Right forelimb (tissue), 1 donor: ENCODE measurements at places on chromosomes 4 and X.

GRCh38 chr4:73447671-73448070 is 11.7 kb downstream of the AFP start:
- no peak for DNase-seq

GRCh38 chr4:151808542-151808941 is 47.7 kb upstream of the GATB start:
- DNase-seq: no peak

- DNase-seq: no peak
Observed at GRCh38 chr4:140183270-140183669, 29.3 kb upstream of the MAML3 start.

- DNase-seq: no peak
Observed at GRCh38 chrX:118780911-118781310, 42.7 kb upstream of the ZCCHC12 start.

DNA sequence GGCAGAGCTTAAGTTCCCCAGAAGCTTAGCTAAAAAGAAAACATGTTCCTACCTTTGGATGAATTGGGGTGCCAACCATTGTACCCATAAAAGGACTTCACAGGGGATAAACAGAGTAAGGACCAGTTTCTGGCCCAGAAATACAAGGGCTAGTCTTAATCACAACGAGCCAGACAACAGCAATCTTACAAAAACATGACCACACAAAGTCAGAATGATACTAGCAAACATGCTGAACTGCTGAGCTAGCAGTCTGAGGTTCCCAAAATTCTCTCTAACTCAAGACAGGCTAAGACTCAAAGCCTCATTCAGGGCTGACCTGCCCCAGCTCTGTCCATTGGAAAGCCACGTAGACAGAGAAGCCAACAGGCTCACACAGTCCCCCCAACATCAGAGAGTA is 40.3 kb downstream of the ATP11C start:
- no peak for DNase-seq

DNA sequence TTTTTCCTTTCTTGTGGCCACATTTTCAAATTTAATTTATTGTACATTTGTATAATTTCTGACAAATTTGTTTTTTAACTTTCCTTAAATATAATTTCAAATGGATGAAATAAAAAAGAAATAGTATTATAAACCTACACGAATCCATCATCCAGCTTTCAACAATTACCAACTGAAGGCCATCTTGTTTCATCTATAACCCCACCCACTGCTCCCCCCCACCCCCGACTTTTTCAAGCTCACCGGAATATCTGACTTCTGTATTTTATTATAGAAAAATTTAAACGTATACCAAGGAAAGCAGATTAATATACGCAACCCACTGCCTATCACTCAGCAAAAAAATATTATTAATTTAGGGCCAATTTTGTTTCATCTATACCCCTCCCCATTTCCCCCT is 1.1 kb downstream of the MORF4L2 start:
- DNase-seq: no peak

- no peak for DNase-seq
Observed at GRCh38 chrX:70423936-70424675, 992 bp downstream of the GDPD2 start.

DNA sequence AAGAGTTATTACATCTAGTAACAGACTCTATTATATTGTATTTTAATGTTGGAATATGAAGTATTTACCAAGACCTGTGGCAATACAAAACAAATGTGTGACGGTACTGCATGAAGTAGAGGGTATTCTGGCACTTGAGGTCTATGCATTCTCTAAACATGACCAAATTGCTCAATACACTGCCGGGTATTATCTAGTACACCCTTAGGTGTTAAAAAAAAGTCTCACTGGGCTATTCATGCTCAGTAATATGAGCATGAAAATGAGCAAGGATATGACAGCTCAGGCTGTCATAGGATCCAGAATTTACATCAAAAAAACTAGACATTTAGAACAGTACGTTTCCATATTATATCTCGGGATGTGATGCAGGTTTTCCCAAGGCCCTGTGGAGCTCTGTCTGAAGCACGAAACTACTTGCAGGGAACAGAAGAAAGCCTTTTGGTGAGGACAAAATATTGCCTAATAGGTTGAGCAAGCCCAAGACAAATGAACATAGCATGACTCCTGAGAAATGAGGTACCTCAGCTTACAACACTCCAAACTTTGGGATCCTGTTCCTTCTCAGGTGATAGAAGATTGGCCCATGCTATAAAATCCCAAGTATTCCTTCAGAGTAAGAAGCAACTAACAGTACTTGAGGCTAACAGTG is 74.1 kb upstream of the MAOA start:
- DNase-seq: no peak

GRCh38 chr4:102400898-102401297 is 55.6 kb upstream of the SLC39A8 start:
- no peak for DNase-seq

GRCh38 chr4:28444886-28445496 is 1584.3 kb downstream of the STIM2 start:
- no peak for DNase-seq

DNA sequence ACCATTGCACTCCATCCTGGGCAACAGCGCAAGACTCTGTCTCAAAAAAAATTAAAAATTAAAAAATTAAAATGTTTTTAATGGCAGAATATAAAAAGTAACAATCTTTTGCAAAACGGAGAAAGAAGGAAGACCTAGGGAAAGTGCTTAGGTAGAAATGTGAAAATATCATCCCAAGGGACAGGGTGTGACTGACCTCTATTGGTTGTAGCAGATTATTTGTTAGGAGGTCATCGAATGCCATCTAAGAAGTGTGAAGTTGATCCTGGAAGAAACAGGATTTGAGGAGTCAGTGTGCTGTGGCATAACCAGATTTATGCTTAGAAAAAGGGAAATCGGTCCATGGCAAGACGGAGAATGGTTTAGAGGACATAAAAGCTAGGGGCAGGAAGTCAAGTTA is 18.1 kb upstream of the C4orf36 start:
- no peak for DNase-seq

- DNase-seq: no peak
Observed at GRCh38 chr4:80331693-80332092, 3.8 kb upstream of the CFAP299 start.

- peak; percentile 45 for DNase-seq
Observed at GRCh38 chrX:69555481-69556041, 51.4 kb downstream of the NALF2 start.

DNA sequence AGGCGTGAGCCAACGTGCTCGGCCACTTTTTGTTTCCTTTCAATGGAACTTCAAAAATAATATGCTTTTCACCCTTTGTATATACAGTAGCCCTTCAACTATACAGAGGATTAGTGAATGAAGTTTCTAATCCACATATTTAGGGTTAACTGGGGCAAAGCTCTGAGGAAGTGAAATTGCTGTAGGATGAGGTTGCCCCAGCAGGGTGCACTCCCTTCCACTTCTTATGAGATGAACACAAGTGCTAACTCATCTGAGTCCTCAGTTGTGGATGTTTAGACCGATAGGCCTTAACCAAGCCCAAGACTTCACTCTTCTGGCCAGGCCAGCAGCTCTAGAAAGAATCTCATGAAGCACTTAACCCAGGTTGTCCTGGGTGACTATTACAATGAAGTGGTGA is 29.1 kb upstream of the CT55 start:
- no peak for DNase-seq

GRCh38 chr4:17933126-17933525 is 88.4 kb downstream of the LCORL start:
- DNase-seq: no peak

DNA sequence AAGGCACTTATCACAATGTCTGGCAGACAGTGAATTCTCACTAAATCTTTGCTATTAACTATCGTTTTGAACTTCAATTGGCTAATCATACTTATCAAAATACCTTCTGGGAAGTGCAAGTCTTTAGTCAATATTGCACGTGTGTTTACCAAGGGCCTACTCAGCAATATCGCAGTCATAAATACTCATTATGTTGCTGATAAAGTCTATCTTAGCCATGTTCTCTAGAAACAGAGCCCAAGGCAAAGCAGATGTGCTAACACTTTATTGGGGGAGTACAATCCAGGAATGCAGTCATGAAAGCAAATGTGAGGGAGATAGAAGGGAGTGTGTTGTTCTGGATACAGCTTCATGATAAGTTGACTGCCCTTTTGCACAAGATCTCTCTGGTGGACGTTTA is 90.5 kb downstream of the FBXO8 start:
- no peak for DNase-seq

DNA sequence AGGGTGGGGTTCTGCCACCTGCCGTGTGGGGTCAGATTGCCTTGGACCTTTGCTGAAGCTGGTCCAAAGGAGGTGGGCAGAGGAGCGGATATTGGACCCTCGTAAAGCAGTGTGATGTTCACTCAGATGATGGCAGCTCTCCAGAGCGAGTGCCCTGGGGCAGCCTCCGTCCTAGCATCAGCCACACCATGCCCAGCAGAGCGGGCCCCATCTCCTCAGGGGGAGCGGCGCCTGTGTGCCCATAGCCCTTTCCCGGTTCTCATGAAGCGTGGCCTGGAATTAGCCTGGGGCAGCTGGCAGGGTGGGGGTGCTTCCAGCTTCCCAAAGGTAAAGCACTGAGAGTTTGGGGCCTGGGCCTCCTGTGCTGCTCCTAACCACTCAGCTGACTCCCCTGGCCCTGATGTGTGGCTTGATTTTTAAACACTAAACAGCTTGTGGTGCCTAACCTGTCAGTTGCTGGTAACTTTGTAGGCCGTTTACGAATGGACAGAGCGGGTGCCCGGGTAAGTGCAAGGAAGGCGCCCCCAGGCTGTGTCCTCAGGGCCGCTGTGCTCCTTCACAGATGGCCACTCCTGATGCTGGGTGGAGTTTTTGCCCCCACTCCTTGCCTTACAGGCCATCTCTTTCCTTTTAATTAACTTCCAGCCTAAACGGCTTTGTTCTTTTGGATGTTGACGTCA is 36.0 kb downstream of the NOP14 start:
- no peak for DNase-seq

- no peak for DNase-seq
Observed at GRCh38 chr4:37601531-37601930, 84.6 kb downstream of the RELL1 start.

DNA sequence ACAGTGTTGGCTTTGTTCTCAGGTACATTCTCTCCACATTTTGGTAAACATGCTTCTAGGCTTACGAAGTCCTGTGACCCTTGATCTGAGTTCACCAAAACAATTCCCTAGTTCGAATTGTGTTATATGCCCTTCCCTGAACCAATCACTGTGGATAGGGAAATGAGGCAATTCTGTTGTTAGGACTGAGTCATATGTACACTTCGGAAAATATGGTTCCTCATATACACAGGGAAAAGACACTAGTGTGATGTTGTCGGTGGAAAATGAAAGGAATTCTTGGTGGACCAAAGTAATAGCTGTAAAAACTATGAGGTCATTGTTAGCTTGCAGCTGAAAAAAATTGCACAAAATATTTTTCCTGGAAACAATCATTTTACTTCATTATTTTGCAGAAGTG is 46.6 kb upstream of the MAGEC2 start:
- no peak for DNase-seq

DNA sequence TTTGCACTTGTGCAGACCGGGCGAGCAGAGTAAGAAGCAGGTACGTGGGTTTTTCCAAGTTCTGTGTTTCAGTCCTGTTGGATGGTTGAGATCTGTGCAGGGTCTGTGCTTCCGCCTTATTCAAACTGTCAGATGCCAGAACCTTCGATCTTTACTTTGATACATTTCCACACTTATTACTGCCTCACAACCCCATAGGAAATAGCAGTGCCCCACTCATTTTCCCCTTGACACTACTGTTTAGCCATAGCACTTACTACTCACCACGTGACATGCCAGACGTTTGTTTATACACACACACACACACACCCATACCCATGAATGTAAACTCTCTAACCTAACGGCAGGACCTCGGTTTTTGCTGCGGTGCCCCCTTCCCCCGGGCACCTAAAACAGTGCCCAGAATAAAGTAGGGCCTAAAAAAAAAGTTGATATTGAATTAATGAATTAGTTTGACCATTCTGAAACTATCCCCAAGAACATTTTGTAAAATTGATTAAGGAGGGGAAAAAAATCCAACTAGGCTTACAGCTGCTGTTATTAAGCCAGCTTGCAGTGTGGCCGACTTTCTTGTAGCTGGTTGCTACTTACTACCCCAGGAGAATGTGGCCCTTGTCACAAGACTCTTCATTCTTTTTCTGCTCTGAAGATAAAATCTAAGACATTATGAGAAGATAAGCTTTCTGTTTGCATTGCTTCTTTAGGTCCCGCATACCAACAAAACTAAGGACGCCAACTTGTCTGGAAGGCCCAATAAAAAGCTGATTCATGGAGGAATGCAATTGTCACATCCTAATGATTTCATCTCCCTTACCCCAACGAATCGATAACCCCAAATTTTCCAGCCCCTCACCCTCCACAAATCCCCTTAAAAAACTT is 704 bp upstream of the SEPSECS start:
- DNase-seq: no peak

DNA sequence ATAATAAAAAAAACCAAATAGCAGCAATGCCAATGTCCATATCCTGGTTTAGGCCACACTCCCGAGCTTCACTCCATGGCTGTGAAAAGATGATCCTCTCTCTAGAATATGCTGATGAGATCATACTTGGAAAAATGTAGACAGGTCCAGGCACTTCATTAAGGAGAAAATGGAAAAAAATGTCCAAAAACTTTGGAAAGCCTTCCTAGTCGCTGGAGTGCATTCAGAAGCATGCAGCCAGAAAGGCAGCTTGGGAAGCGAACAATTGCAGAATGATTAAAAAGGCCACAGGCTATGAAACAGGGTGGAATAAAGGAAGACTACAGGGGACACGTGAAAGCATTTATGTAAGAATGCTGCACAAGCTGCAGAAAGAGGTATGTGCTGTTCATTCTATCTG is 165.6 kb upstream of the HCCS start:
- DNase-seq: peak; percentile 48

- no peak for DNase-seq
Observed at GRCh38 chr4:26509681-26510333, 19.5 kb upstream of the CCKAR start.

- no peak for DNase-seq
Observed at GRCh38 chr4:56728512-56728911, 47.4 kb upstream of the HOPX start.

DNA sequence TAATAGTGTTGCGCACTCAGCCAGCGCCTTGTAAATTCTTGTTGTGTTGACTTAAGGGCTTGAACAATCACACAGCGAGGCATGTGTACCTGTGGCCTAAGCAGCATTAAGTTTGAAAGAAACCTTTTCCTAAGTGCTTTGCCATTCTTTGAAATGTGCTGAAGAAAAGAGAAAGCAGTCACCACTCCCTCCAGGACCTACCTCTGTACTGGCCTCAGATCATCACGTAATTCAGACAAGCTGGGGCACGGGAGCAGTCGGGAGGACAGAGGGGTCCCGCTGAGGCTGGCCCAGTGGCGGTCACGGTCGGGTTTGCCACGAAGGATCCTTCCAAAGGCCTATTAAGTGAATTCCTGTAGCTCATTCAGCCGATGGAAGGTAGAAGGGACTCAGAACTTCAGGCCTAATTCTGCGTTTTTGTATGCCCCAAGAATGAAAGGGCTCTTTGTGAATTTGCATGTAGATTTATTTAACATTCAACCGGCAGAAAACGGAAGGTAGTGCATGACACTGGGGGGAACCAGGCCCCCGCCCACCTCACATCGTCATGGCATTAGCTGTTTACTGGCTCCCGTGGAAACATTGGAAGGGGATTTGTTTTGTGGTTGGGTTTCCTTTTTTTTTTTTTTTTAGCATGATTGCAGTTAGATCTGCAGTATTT is 106.3 kb downstream of the TRAPPC11 start:
- DNase-seq: peak; percentile 73

GRCh38 chrX:27842859-27843258 is 35.1 kb downstream of the MAGEB10 start:
- DNase-seq: no peak

GRCh38 chr4:58981828-58982227 is 1871.6 kb upstream of the IGFBP7 start:
- DNase-seq: no peak
